Dermis blood vessel endothelial cell (primary cell): ENCODE measurements at places on chromosomes 12 and 14. TPM values are rescaled to one million over a fixed set of nuclear protein-coding genes. Genes with fewer than 3 reads are reported as not detected.

The PARP2 gene
- total RNA-seq = 7.1 and 9.0 TPM in 2 replicates

The ACOT4 gene
- total RNA-seq = 0.34 and 1.3 TPM in 2 replicates

The ADGRD1 gene
- 0.17 and 0.33 TPM in 2 replicates for total RNA-seq

The NGB gene
- total RNA-seq = 0.05 TPM in 1 of 2 replicates, not detected in the other

The OAS1 gene
- total RNA-seq = 13.6 and 30.7 TPM in 2 replicates

The AICDA gene
- not detected in 2 replicates for total RNA-seq

The GNB3 gene
- total RNA-seq = 0.28 and 1.0 TPM in 2 replicates

The CDKL1 gene
- total RNA-seq = 15.0 and 43.6 TPM in 2 replicates

The PRB2 gene
- not detected in 2 replicates for total RNA-seq

The SOCS4 gene
- total RNA-seq = 21.4 and 25.5 TPM in 2 replicates

The SERPINA10 gene
- total RNA-seq = not detected in 2 replicates

The MMP19 gene
- 0.68 and 1.1 TPM in 2 replicates for total RNA-seq

The KRT6B gene
- 0.05 and 0.34 TPM in 2 replicates for total RNA-seq

The ARMH4 gene
- 1.5 and 2.0 TPM in 2 replicates for total RNA-seq

The TSPAN11 gene
- total RNA-seq = 7.7 and 11.4 TPM in 2 replicates

The RNASE7 gene
- not detected in 2 replicates for total RNA-seq

The PRMT5 gene
- 40.0 and 48.1 TPM in 2 replicates for total RNA-seq

The NRIP2 gene
- total RNA-seq = not detected in 2 replicates

The FAM186B gene
- total RNA-seq = 0.19 and 0.34 TPM in 2 replicates

The JAG2 gene
- total RNA-seq = 72.5 and 76.1 TPM in 2 replicates

The GLIPR1L1 gene
- total RNA-seq = not detected in 2 replicates

The VWF gene
- 3,052 and 3,683 TPM in 2 replicates for total RNA-seq

The CABP1 gene
- total RNA-seq = 0.17 TPM in 1 of 2 replicates, not detected in the other

The FBLN5 gene
- 0.51 and 0.98 TPM in 2 replicates for total RNA-seq

The BICDL1 gene
- total RNA-seq = 0.05 TPM in 1 of 2 replicates, not detected in the other

The RFX4 gene
- not detected in 2 replicates for total RNA-seq

The NUP107 gene
- total RNA-seq = 56.5 and 75.8 TPM in 2 replicates

The CLEC2A gene
- total RNA-seq = not detected in 2 replicates

The HSPB8 gene
- total RNA-seq = 3.4 and 5.1 TPM in 2 replicates

The PMCH gene
- 0.23 TPM in 1 of 2 replicates, not detected in the other for total RNA-seq

The E2F7 gene
- total RNA-seq = 7.3 and 13.4 TPM in 2 replicates

The INHBC gene
- not detected in 2 replicates for total RNA-seq

The DPPA3 gene
- not detected in 2 replicates for total RNA-seq

The HOXC5 gene
- total RNA-seq = not detected in 2 replicates
